ENCODE measurements at places on chromosomes 11 and 22. TPM values are rescaled to one million over a fixed set of nuclear protein-coding genes. Genes with fewer than 3 reads are reported as not detected.
A peak's percentile ranks its signal among the peaks of the same experiment; 100 is the strongest.

MS4A7 gene
- total RNA-seq = not detected

OAF gene
- not detected for total RNA-seq

SEC14L2 gene
- 0.76 TPM for total RNA-seq

DSCAML1 gene
- total RNA-seq = 0.07 TPM

SLC16A8 gene
- not detected for total RNA-seq

B4GALNT4 gene
- 418 TPM for total RNA-seq

MS4A4A gene
- total RNA-seq = not detected

PIK3IP1 gene
- 38.8 TPM for total RNA-seq

C11orf86 gene
- not detected for total RNA-seq

OR5M3 gene
- total RNA-seq = not detected

GRCh38 chr11:120064341-120064740 lies 73.6 kb downstream of the TRIM29 start:
- H3K4me3 ChIP-seq = no peak overlapping the region
- no peak for DNase-seq
- peak overlapping the region; percentile 10 for H3K27ac ChIP-seq
- peaks cover 35% of the 10 kb centered on the region for H3K4me1 ChIP-seq

- peaks cover 4% of the 10 kb centered on the region for H3K27me3 ChIP-seq
- no peak overlapping the region for H3K4me3 ChIP-seq
- H3K27ac ChIP-seq = no peak overlapping the region
- no peaks in the 10 kb centered on the region for H3K4me1 ChIP-seq
- DNase-seq = no peak
Measured at GRCh38 chr11:111173221-111173620, 72.3 kb upstream of the POU2AF2 start.

DNA sequence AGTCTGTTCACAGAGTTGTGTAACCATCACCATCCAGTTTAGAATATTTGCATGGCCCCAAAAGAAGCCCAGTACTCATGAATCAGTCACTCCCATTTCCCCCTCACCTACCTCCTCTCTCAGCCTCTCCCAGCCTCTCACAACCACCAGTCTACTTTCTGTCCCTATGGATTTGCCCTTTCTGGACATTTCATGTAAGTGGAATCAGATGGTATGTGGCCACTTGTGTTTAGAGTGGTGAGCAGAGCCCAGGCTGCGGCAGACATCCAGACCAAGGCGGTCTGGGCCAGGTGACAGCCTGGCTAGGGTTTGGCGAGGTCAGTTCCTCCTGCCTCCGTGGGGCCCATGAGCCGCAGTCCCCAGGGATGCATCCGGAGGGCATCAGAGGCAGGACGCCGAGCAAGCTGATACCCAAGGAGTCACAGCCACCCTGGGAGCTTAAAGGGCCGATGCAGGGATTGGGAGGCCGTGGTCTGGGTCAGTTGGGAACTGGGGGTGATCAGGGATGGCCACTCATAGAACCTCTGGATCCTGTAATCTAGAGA lies 53.3 kb upstream of the CLDN5 start:
- no peak for DNase-seq
- H3K4me3 ChIP-seq = peak overlapping the region; percentile 4
- H3K27me3 ChIP-seq = no peaks in the 10 kb centered on the region
- H3K4me1 ChIP-seq = peaks cover 12% of the 10 kb centered on the region

DNA sequence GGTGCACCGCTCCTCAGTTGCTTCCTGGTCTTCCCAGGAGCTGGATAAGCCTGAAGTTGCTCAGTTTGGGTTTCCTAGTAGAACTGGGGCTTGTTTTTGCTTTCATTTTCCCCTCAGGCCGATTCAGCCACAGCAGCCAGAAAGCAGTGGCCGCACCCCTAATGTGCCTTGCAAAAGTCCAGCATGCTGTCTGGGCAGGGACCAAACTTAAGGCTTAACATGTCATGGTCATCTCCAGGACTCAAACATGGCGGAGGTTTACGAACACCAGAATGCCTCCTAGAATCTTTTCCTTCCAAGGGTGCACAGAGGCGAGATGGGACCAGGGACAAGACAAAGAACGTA lies 2.5 kb downstream of the GNG3 start:
- DNase-seq = no peak
- peak overlapping the region; percentile 99 for H3K27ac ChIP-seq
- no peaks in the 10 kb centered on the region for H3K36me3 ChIP-seq
- H3K4me1 ChIP-seq = peaks cover 8% of the 10 kb centered on the region

DNA sequence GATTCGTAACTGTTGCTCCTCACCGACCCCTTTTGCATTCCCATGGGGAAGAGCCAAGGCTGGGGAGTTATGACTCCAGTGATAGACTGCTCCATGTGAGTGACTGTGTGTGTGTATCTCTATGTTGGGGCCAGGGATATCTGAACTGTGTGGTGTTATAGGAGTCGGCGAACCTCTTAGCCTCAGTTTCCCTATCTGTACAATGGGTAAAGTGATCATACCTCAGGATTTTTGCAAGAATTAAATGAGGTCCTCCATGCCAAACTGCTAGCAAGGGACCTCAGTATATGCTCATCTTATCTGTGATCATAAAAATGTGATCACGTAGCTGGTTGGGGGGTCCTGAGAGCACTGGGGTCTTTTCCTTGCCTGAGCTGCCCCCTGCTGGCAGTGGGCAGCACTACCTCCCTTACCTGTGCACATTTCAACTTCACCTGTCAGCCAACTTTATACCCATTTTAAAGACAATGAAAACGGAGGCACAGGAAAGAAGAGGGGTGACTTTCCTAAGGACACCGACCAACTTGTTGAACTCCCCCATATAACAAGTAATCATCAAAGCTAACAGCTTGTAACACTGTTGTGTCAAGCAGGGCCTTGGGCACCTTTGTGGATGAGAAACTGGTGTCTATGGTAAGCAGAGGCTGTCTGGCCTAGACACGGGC lies 1.4 kb upstream of the DPP3 start:
- no peak for DNase-seq
- H3K27me3 ChIP-seq = peaks cover 15% of the 10 kb centered on the region
- peaks cover 9% of the 10 kb centered on the region for H3K4me1 ChIP-seq
- H3K27ac ChIP-seq = peak overlapping the region; percentile 88
- no peaks in the 10 kb centered on the region for H3K36me3 ChIP-seq
- H3K4me3 ChIP-seq = peak overlapping the region; percentile 96

- peaks cover 2% of the 10 kb centered on the region for H3K4me1 ChIP-seq
- no peaks in the 10 kb centered on the region for H3K36me3 ChIP-seq
- no peak for DNase-seq
- H3K27me3 ChIP-seq = no peaks in the 10 kb centered on the region
- no peak overlapping the region for H3K4me3 ChIP-seq
Measured at GRCh38 chr11:115097796-115098408, 406.3 kb downstream of the CADM1 start.

DNA sequence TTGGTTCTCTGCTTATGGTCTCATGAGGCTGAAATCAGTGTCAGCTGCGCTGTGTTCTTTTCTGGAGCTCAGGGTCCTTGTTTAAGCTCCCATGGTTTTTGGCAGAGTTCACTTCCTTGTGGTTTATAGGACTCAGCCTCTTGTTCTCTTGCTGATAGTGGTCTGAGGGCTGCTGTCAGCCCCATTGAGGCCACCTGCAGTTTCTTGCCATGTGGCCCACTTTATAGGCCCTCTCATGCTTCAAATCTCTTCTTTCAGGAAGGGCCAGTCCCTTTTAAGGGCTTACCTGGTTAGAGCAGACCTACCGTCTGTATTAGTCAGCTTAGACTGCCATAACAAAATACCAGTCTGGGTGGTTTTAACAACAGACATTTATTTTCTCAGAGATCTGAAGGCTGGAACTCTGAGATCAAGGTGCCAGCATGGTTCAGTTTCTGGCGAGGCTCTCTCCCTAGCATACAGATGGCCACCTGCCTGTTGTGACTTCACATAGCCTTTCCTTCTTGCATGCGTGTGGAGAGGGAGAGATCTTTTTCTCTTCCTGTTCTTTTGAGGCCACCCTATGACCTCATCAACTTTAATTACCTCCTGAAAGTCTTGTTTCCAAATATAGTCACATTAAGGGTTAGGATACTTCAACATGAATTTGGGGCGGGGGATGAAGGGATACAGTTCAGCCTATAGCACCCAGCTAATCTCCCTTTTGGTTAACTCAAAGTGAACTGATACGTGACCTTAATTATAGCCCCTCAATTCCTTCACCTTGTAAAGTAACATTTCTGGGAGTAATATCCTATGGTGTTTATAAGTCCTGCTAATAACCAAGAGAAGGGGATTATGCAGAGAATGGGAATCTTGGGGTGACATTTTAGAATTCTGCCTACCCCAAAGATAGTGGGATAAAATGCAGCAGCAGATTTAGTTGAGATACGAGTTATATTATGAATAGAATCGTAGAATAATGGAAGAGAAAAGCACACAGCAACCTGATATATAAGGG lies 131.8 kb downstream of the UVRAG start:
- DNase-seq = no peak
- H3K4me3 ChIP-seq = no peak overlapping the region
- no peaks in the 10 kb centered on the region for H3K36me3 ChIP-seq
- H3K27me3 ChIP-seq = no peaks in the 10 kb centered on the region
- H3K4me1 ChIP-seq = peaks cover 27% of the 10 kb centered on the region

DNA sequence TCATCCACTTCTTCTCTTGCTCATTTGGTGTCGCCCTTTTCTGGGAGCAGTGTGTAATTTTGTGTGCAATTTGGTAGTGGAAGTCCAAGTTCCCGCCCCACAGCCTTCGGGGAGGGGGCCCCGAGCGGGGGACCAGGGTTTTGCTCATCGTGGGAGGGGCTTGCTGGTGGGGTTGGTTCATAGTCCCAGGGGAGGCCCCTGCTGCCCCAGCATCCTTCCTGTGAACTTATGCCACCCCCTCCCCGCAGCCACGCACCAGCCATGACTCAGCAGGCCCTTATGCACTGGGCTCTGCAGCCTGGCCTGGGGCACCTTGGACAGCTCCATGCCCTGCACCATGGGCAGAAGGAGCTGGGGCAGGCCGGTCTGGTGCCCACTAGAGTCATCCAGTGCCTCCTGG lies 1183.6 kb downstream of the BRD1 start:
- H3K27me3 ChIP-seq = peaks cover 2% of the 10 kb centered on the region
- H3K4me1 ChIP-seq = no peaks in the 10 kb centered on the region
- H3K36me3 ChIP-seq = no peaks in the 10 kb centered on the region
- H3K27ac ChIP-seq = no peak overlapping the region

GRCh38 chr11:67504005-67504949 lies 886 bp downstream of the PITPNM1 start:
- H3K4me3 ChIP-seq = peak overlapping the region; percentile 86
- peaks cover 10% of the 10 kb centered on the region for H3K4me1 ChIP-seq
- H3K27ac ChIP-seq = no peak overlapping the region
- H3K36me3 ChIP-seq = no peaks in the 10 kb centered on the region
- peaks cover 17% of the 10 kb centered on the region for H3K27me3 ChIP-seq
- DNase-seq = peak; percentile 56

DNA sequence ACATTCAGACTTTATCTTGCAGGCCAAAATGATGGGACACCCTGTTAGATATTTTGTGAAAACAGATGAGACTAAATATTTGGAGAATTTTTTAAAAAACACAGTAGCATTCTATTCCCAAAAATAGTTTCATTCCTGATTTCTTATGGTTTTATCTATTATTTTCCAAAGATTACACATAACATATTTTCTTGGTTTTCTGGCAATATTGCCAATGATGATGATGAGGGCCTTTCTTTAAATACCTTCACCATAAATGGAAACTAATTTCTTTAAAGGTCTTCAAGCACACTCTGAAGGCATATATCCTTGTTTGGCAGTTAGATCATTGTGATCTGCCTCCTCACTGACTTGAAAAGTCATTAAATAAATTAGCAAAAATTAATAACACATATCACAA lies 522.3 kb upstream of the LUZP2 start:
- DNase-seq = no peak
- H3K4me1 ChIP-seq = no peaks in the 10 kb centered on the region
- H3K4me3 ChIP-seq = no peak overlapping the region
- no peak overlapping the region for H3K27ac ChIP-seq
- no peaks in the 10 kb centered on the region for H3K27me3 ChIP-seq

- no peak for DNase-seq
- H3K27me3 ChIP-seq = no peaks in the 10 kb centered on the region
- no peak overlapping the region for H3K4me3 ChIP-seq
- peaks cover 13% of the 10 kb centered on the region for H3K4me1 ChIP-seq
- no peaks in the 10 kb centered on the region for H3K36me3 ChIP-seq
Measured at GRCh38 chr11:34145073-34145472, 39.6 kb downstream of the NAT10 start.

GRCh38 chr22:24432059-24432853 lies 4.9 kb downstream of the ADORA2A start:
- H3K36me3 ChIP-seq = no peaks in the 10 kb centered on the region
- H3K4me1 ChIP-seq = peaks cover 24% of the 10 kb centered on the region
- no peak for DNase-seq
- peaks cover 17% of the 10 kb centered on the region for H3K27me3 ChIP-seq

DNA sequence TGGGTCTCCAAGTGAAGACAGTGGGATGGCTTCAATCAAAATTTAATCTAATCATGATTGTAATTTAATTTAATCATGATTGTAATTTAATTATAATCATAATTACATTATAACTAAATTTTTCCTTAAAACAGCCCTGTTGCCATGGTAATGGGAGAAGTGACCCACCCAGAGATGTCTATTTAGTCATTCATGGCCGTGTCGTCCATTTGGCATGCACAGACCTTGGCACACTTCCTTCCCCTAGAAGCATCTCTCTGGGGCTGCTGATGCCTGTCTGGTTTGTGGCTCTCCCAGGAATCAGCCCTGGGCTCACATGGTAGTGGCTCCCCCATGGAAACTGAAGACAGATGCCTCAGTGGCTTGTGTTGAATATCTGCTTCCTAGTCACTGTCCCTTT lies 27.0 kb downstream of the P4HA3 start:
- peaks cover 3% of the 10 kb centered on the region for H3K4me1 ChIP-seq
- H3K27ac ChIP-seq = no peak overlapping the region
- no peak overlapping the region for H3K4me3 ChIP-seq
- no peaks in the 10 kb centered on the region for H3K36me3 ChIP-seq
- H3K27me3 ChIP-seq = no peaks in the 10 kb centered on the region

DNA sequence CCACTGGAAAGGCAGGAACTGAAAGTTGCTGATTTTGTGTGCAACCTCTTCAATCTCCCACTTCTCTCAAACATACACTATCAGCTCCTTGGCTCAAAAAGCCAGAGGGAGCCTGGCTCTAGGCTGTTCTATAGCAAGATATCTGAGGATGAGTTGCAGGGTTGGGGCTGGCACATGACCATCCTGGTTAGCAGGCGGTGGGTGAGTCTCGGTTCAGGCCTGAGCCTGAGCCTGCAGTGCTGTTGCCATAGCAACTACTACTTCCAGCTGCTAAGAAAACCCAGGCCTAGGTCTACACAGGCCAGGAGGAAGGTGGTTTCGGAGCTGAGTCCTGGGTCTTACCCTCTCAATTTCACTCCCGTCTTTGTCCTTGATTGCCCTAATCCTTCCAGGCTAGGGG lies 39.0 kb downstream of the CWC15 start:
- DNase-seq = peak; percentile 27
- H3K27me3 ChIP-seq = peaks cover 10% of the 10 kb centered on the region
- H3K27ac ChIP-seq = peak overlapping the region; percentile 24
- peak overlapping the region; percentile 72 for H3K4me3 ChIP-seq

DNA sequence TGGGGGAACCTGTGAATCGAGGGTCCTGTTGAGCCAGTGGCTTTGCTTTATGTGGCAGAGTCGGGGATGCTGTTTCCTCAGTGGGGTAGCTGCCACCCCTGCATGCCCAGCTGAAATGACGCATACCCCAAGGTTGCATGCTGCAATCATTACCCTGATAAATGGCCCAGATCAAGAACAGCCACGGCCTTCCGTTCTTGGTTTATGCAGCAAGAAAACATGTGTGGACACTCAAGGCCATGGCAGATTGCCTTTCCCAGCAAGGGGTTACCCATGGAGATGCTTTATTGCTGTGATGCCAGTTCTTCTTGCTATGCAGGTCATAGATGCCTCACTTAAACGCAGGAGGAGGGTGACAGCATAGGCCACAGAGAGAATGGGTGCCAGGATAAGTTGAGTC lies 14.3 kb upstream of the SREBF2 start:
- H3K4me3 ChIP-seq = no peak overlapping the region
- peaks cover 21% of the 10 kb centered on the region for H3K4me1 ChIP-seq
- H3K36me3 ChIP-seq = no peaks in the 10 kb centered on the region

GRCh38 chr11:12079726-12080556 lies 30.4 kb upstream of the MICAL2 start:
- no peaks in the 10 kb centered on the region for H3K27me3 ChIP-seq
- H3K4me1 ChIP-seq = no peaks in the 10 kb centered on the region

Data from glutamatergic neuron (in vitro differentiated cells).